Renal pelvis (tissue), 12 donors: ENCODE measurements at places on chromosomes 7 and 10. TPM values are rescaled to one million over a fixed set of nuclear protein-coding genes. Genes with fewer than 3 reads are reported as not detected.

- no peak for DNase-seq
Observed at GRCh38 chr7:131931370-131931769, 374.9 kb upstream of the PODXL start.

DNA sequence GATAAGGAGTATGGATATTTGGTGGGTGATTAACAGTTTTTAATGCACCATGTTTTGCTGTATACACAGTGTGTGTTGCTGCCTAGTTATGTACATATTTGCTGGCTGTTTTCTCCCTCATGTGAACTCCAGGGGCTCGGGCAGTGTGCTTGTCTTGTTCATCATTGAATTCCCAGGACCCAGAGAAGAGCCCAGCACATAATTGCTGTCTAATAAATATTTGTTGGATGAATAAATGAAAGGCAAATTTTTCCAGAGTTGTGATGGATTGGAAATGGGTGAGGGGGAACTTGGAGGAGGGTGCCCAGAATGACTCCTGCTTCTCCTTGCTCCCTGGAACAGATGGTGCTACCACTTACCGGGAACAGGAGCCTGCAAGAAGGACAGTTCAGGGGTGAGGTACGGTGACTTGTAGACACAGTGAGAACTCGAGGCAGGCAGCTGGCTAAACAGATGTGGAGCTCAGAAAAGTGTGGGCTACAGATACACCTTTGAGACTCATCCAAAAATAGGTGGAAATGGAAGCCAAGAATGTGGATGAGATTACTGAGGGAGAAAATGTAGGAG, 586.8 kb upstream of the MGMT start:
- no peak for DNase-seq

DNA sequence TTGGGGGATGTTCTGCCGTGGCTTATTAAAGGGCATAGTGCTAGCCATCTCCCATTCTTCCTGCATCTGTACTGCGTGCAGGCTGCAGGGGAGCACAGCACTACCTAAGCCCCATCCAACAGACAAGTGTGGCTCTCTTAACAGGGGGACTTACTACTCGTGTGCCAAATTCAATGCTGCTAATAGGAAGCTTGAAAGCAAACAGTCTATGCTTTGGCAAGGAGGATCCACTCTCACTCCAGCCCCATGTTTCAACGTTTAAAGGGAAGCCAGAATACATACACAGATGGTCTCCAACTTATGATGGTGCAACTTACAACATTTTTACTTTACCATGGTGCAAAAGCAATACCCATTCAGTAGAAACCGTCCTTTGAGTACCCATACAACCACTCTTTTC, 228.0 kb upstream of the C7orf33 start:
- DNase-seq = no peak

GRCh38 chr7:150351587-150352194, 10.3 kb upstream of the RARRES2 start:
- DNase-seq = no peak

DNA sequence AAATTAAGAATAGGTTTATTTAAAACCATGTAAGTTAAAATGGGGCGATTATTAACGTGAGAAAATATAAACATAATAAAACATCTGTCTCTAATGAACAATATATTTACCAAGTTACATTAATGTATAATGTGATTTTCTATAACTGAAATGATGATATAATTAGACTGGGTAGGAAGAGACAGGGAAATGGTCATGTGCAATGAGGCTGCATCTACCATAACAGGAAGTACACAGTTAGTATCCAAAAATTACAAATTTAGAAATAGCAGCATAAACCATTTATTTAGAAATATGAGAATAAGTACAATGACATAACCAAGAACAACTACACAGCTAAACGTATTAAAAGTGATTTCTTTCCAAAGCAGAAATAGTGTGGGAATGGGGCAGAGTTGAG, 25.8 kb upstream of the BET1 start:
- no peak for DNase-seq

DNA sequence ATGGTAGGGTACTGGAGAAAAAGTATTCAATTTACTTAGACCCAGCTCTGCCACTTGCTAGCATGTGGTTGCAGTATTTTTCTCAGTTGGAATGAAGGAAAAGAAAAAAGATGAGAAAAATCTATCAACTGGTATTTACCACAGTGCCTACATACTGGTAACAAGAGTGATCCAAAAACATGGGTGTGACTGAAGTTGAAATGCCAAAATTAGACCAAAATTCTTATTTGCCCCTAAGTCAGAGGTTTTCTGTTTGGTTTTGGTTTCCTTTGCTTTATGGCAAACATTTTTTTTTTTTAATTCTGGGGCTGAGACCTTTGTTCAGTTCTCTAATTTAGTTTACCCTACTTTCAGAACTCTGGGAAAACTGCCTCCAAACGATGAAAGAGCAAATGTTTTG, 12.3 kb downstream of the HYCC1 start:
- DNase-seq = no peak

Gene OR13A1
- not detected for polyA plus RNA-seq
